NCI-H460 (cell line): ENCODE measurements at places on chromosomes 13 and 19. TPM values are rescaled to one million over a fixed set of nuclear protein-coding genes. Genes with fewer than 3 reads are reported as not detected.

GRCh38 chr19:45601524-45602374, at the start of gene GPR4:
TSS of gene GPR4 (minus strand) at chr19:45602212. CDS start at chr19:45591866, 10,346 bp downstream.
- DNase-seq = no peak

DNA sequence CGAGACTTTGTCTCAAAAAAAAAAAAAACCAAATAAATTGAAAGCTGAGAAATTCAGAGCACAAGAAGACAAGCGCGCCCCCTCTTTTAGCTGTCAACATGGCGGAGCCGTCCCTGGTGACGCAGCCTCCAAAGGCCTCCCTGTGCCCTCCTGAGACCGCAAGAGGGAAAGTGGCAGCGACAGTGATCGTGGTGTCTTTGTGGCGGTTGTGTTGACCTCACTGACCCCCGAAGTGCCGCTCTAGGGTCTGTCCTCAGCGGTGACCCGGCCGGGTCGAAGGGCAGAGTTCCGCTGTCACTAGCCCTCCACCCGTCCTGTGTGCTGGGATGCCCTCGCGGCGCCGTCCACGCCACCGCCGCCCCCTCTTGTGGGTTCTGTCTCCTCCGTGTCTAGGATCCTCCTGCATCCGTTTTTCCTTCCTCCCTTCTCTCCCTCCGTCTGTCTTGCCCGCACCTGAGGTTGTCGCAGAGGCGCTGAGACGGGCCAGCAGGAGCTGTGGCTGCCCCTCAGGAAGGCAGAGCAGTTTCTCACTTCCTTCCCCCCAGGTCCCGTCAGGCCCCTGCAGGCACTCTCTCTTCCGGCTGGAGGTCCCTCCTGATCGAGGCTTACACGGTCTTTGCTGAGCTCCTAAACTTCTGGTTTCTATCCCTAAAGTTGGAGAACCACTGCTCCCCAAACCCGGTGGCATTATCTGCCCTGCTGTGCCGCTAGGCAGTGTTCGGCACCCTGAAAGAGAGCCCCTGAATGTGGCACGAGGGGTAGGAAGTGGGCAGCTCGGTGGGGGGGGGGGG, 7.2 kb downstream of the UHRF1 start:
- no peak for DNase-seq

DNA sequence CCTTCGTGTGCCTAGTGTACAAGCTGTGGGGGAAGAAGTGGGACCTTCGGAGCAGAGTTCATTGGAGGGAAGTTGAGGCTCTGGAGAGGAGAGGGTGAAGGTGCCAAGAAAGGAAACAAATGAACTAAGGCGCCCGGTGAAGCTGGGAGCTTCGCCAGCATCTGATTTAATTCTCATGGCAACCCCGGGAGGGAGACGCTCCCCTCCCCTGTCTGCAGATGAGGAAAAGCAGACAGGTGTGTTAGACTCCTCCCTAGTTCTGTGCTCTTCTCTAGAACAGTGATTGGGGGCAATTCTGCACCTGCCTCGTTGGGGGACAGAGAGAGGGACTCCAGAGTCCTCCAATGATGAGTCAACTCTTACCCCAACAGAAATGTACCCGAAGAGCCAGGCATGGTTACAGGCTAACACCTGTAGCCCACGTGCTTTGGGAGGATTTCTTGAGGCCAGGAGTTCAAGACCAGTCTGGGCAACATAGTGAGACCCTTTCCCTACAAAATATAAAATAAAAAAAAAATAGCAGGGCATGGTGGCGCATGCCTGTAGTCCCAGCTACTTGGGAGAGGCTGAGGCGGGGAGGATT, 4.2 kb downstream of the SSC5D start:
- DNase-seq = no peak

DNA sequence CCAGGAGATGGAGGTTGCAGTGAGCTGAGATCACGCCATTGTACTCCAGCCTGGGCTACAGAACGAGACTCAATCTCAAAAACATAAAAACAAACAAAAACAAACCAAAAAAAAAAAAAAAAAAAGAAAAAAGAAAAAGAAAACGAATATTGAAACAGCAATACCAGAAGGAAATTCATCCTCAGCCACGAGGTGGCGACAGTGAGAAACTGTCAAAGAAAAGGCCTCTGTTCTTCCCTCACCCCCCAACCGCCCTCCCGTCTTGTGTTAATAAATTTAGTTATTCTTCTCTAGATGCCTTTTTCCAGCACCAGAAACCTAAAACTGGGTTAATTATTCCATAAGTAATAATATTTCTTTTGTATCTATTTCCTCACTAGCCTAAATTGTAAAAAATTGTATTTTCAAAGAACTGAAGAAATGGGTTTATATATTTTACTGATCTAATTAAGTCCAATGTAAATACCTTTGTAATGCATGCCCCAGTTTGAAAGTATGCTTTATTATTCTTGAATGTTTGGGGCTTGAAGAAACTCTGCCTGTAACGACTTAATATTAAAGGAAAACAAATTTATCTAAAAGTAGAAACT, 38.6 kb downstream of the LIG4 start:
- DNase-seq = peak; percentile 18

DNA sequence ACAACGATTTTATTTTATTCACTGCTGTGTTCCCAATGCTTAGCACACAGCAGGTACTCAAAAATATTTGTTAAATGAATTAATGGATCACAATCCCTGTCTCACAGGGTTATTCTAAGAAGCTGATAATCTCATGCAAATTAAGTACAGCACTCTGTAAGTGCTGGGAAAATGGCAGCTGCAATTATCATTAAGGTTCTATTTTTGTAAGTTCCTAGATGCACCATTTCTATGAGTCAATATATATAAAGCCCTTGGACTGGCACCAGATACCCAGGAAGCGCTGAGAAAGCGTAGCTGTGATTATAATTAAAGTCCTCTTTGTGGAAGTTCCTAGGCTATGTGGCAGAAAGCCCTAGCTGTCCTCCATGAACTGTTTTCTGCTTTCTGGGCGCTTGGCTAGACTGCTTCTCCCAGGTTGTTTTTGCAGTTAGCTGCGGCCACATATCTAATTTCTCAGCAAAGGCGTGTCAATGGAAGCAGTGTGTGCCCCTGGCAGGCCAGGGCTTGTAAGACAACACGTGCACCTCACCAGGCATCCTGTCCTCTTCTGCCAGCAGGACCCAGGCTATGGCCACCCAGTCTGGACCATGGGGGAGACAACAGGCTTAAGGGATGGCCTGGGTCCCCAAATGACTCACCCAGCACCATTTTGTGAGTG, 5.2 kb upstream of the SRRM5 start:
- no peak for DNase-seq

GRCh38 chr13:97335488-97336134, 98.4 kb upstream of the RAP2A start:
- no peak for DNase-seq

- no peak for DNase-seq
Observed at GRCh38 chr13:25973576-25973975, 78.2 kb downstream of the SHISA2 start.

- DNase-seq = no peak
Observed at GRCh38 chr13:19742643-19743042, 40.1 kb downstream of the PSPC1 start.

GRCh38 chr13:31595563-31595962, 143.8 kb upstream of the RXFP2 start:
- DNase-seq = no peak

DNA sequence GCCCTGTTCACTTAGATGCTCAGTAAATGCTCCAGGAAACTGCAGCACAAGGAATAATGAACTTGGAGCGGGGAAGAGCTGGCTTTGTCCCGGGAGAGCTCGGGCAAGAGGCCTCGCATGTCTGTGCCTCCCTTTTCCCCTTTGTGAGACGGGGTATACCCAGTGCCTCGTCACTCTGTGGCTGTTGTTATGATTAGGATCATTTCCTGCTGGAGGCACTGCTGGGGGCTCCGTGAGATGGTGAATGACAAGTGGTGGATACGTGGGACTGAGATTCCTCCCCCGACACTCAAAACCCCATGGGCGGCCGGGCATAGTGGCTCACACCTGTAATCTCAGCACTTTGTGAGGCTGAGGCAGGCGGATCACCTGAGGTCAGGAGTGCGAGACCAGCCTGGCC, 1.1 kb upstream of the PLVAP start:
- DNase-seq = no peak

GRCh38 chr13:63304497-63304896, 1888.8 kb upstream of the PCDH20 start:
- peak; percentile 64 for DNase-seq

DNA sequence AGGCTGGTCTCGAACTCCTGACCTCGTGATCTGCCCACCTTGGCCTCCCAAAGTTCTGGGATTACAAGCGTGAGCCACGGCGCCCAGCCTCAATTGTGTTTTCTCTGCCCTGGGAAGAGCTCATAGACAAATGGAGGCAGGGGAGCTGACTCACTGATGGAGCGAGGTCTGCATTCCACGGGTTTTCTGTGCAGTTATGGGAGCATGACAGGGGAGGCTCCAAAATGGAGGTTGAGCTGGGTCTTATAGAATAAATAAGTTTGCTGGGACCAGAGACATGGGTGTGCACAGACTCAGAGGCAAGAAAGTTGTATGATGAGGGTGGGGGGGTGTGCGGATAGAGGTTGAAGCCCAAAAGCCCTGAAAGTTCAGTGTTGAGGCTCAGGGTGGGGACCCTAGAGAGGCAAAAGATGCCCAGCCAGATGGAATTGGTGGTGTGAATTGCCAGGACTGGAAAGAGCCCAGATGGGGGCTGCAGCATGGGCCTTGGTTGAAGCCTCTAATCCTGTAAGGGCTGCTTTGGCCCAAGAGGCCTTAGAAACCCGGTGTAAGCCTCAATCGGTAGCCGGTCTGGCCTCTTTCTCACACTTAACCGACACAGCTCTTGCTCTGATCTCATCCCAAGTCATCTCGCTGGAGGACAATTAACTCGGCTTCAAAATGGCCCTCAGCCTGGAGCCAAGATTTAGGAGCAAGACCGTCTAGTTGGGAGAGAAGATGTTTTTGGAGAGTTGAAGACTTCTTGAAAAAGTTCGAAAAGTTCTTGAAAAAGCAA, 1.9 kb downstream of the TPM4 start:
- no peak for DNase-seq

DNA sequence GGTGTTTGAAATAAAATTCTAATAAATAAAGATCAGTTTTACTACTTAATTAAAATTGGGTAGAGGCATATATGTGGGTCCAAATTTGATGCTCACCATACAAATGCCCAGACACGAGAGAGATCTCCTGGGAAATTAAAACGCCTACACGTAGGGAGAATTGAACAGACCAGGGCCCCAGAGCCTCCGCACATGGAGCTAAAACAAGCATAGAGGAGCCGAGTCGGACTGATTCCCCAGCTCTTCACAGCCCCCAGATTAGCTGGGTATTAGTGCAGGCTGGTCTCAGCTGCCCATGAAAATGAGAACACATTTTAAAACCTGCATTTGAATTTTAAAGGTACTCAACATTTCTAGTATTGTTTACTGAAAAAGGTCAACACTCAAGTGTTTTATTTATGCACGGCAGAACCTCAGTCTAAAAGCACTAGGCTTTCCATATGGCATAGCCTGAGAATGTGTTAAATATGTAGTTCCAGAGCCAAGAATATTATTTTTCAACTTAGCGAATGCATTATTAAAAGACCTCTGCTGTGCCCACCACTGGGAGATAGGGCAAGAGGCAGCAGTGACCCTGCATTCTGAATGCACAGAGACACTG, 344.8 kb downstream of the ENOX1 start:
- DNase-seq = no peak

GRCh38 chr13:37241786-37242185, 136.3 kb upstream of the CSNK1A1L start:
- DNase-seq = no peak

DNA sequence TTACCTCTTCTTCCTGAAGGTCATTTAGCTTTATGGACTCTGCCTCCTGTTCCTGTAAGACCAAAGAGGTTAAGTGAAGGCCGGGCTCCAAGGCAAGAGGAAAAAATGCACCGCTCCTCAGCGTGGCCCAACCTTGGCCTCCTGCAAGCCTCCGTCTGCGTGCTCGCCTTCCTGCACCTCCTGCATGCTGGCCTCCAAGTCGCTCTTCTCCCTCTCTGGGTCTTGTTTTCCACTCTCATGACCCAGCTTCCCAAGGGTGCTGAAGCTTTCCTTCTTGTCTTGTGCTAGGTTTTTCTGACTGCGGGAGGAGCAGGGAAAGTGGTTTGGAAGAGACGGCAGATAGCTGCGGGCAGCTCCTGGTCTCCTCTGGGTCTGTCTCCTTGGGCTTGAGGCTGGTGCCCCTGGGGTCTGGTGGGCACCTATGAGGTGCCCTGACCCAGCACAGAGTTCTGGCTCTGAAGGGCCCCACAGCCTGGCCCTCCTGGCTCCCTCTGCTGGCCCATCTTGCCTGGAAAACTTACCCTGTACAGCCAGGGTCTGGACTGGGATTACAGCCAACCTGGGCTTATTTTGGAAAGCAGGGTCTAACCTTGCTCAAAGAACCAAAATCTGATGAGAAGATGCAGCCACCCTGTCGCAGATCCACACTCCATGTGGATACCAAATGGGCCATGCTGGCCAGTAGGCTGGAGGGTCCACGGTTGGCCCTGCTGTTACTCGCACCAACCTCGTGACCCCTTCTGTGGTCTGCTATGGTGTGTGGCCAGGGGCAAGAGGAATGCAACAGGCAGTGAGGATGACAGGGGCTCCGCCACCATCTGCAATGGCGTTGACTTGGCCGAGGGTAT, 5.2 kb downstream of the C13orf46 start:
- no peak for DNase-seq

DNA sequence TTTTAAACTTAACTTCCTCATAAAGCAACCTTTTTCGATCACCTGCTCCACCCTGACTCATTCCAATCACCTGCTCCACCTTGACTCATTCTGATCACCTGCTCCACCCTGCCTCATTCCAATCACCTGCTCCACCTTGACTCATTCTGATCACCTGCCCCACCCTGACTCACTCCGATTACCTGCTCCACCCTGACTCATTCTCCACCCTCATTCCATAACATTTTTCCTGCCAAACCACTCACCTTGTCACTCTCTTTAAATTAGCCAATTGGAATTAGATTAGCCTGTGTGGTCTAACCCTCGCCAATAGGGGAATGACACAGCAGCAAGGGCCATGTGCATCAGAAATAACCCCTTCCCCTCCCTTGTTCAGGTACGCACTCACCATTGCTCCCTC, 31.9 kb upstream of the ZNF83 start:
- no peak for DNase-seq

The PSG1 gene
- not detected in 2 replicates for total RNA-seq

The RFPL4AL1 gene
- total RNA-seq = not detected in 2 replicates

The TSSK6 gene
- 2.2 and 3.2 TPM in 2 replicates for total RNA-seq

The TJP3 gene
- total RNA-seq = 0.69 and 0.98 TPM in 2 replicates

The UCHL3 gene
- 48.9 and 51.7 TPM in 2 replicates for total RNA-seq

The KLK14 gene
- total RNA-seq = not detected in 2 replicates
